T1000 (cell line): ENCODE measurements at places on chromosomes 1 and 21.

GRCh38 chr1:58629031-58629462 lies 52.0 kb upstream of the TACSTD2 start:
- no peak for DNase-seq

DNA sequence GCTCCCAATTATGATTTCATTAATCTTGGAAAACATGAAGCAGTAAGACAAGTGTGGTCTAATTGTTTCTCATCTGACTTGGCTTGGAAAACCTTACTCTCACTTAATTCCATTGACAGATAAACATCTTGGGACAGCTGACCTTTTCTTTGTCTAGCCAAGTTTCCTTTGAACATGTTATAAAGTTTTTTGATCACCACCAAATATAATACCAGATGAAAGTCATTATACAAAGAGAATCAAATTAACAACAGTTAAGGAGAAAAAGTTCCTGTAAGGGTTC lies 50.2 kb downstream of the ALG14 start:
- no peak for DNase-seq

GRCh38 chr1:31529999-31530684 lies 46.2 kb upstream of the TINAGL1 start:
- DNase-seq = no peak

GRCh38 chr1:70977041-70977440 lies 70.6 kb downstream of the PTGER3 start:
- DNase-seq = no peak

DNA sequence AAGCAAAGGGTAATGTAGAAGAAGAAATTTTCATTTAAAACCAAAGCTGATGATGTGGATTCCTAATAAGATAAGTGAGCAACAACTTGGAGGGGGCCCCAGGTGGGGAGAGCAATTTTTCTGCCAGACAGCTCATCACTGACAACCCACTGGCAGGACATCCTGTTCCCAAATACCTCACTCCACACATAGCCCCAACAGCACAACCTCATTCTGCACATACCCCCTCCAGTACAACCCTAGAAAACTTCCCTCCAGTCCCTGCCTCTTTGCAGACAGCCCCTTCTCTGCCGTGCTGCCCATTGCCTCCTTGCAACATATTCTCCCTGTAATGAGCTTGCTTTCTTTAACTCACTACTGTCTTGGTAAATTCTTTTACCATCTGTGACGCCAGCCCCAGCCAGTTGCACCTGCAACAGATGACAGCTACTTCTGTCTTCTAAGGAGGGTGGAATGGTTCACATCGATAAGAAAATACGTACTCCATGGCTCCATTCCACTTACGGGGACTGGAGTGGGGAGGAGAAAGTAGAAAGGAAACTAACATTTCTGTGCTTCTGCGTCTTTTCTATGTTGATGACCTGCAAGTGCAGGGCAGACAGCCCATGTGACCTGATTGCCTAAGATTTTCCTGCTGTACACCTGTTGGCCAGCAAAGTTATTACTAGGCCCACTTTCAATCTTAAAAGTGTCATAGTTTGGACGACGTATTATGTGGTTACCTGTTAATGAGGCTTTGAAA lies 14.7 kb downstream of the RHEX start:
- DNase-seq = no peak

DNA sequence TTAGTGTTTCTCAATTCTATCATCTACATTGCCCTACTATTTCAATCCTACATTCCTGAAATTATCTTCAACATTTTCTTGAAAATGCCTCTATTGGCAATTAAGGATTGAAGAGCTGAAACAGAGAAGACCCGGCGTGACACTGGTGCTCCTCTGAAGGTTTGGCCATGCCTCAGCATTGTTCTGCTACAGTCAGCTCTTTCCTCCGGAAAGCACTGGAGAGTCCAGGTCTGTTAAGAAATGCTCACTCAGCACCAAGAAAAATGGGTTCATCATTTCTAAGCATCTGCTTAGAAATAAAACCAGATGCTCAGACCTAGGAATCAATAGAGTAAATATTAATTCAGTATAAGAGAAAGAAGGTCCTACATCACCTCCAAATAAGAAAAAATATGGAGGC lies 58.8 kb downstream of the WARS2 start:
- DNase-seq = no peak

GRCh38 chr1:2255420-2256369 lies 27.6 kb downstream of the SKI start:
- DNase-seq = peak; percentile 55

DNA sequence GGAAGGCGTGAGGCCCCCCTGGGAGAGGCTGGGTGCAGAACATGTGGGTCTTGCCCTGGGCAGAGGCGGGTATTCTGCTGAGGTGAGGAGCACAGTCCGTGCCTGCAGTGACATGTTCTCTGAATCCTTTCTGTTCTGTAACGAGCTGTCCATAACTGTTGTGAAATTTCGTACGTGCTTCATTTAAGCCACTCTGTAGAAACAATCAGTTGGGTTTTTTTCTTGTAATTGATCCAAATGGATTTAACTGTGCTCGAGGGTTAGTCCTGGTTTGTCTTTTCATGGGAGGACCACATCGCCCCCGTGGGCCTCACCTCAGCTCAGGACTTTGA lies 45.4 kb upstream of the DIP2A start:
- DNase-seq = no peak

GRCh38 chr1:11730429-11730891 lies 5.5 kb upstream of the AGTRAP start:
- no peak for DNase-seq

DNA sequence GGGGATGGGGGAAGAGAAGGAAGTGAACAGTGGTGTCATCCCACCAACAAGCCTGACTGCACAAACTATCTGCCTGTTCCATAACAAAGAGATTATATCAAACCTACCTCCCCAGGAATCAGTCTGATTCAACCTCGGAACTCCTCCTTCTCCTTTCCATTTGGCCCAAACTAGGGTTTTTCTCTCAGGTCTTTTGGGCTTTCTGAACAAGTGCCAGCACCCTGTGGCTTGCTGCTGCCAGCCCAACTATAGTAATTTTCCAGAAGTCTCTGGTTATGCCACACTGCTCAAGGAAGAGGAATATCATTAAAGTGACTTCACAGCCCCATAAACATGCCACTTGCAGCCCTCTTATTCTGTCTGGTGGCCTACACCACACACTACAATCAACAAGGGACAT lies 70.5 kb downstream of the RGS7 start:
- no peak for DNase-seq

- no peak for DNase-seq
Observed at GRCh38 chr1:167137332-167137781, 43.5 kb downstream of the STYXL2 start.

DNA sequence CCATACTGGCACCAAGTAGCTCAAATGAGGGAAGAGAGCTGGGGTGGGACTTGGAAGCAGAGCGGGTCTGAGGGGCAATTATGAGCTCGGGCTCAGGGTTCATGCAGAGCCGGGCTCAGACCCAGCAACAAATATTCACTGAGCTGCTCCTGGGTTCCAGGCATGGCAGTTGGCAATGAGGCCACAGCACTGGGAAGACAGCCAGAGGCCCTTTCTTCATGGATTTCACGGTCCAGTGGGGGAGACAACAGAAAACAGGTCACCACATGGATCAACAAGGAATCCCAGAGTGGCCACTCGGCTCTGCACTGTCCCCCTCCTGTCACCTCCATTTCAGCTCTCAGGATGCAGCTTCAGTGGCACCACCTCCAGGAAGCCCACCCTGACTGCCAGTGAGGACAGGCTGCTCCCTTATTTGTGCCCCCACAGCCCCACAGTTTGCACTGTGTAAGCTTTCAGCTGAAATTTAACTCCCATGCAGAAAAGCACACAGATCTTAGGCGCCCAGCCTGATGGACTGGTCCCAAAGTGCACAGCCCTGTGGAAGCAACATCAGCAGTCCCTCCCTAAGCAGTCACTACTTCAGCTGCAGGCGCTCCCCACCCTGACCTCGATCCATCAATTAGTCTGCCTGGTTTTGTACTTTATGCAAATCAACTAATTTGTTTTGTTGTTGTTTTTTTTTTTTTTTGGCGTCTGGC lies 22.4 kb downstream of the ARHGEF19 start:
- DNase-seq = no peak

DNA sequence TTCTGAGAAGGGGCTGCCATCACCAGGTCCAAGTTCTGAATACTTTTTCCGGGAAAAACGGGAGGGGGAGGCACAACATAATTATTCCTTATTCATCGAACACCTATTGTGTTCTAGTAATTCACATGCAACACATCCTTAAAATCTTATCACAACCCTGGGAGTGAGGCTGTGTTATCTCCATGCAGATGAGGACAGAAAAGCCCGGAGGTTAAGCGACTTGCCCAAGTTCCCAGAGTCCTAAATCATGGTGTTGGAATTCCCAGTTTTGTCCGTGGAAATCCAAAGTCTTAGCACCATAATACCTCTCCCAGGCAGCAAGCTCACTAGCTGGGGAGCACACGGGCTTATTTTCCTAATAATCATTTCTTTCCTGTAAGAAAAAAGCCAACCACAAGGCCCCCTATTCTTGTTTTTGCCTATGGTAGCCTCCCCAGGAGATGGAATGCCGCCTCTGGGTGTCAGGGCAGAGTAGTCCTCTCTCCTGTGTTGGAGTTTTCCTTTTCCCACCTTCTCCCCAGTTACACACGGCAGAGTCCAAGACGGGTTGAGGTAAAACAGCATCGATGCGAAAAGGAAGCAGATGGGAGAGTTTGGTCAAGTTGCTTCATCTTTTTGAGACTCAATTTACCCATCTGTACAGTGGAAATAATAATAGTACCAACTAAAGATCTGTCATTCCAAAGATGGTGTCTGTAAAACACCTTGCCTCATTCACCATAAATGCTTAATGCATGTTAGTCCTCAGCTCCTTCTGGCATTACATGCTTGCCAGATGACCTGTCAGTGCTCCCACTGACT lies 228.0 kb upstream of the TMEM51 start:
- DNase-seq = no peak

DNA sequence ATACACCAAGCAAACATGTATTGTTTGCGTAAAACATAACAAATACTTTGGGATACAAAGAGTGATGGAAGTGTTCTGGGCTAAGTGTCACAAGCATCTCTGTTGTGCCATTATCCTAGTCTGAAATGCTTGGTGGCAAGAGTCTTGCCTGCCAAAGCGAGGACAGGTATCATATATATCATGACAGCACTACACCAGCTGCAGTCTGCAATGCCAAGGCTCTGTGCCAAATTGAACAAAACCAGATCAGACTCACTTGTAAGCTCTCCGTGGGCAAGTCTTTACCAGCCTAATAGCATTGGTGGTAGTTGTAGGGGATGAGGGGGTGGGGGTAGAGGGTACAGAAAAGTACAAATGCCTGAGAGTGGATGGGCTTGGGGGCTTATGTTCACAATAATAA lies 119.2 kb downstream of the RWDD3 start:
- DNase-seq = no peak
